Cardiac fibroblast (primary cell): ENCODE measurements at places on chromosomes 1 and 21.

- DNase-seq: peak; percentile 97
Measured at GRCh38 chr1:41109310-41110197, 88.0 kb upstream of the SLFNL1 start.

DNA sequence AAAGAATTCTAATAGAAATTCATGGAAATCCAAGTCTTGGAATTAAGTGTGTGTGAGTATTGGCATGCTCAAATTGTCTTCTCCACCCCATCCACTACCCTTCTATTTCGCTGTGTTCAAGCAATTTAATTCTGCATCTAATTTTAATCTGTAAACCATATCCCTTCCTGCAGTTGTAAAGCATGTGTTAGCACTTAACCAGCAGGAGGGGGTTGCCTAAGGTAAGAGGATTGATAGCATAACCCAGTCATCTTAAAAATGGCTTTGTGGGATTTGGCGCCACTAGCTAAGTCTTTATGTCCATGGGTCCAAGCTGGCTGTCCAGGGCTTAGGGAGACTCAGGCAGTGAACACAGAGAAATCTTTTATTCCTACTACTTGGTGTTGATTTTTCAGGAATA, 210.3 kb downstream of the PTPRC start:
- DNase-seq: no peak

- DNase-seq: no peak
Measured at GRCh38 chr1:76291737-76292136, 217.2 kb downstream of the ST6GALNAC3 start.

DNA sequence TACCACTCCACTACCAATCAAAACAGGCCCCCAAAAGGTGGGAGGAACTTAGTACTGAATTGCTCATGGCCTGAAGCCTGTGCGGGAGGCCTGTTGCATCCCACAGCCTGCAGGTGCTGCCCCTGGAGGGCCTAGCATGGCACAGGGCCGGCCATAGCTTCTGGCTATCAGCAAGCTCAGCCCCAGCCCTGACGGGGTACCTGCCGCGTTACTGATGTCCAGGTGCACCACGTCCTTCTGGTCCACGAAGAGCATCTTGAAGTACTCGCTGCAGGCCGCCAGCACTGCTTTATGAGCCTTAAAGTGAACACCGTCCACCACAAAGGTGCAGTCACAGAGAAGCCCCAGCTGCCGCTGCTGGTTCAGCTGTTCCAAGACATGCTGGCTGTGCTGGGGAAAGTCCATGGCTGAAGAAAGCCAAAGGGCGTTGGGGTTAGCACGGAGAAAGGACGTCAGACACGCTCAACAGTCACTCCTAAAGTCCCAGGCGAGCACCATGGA, 27.8 kb downstream of the ZBTB17 start:
- no peak for DNase-seq

GRCh38 chr1:112470966-112471365, 37.8 kb upstream of the WNT2B start:
- no peak for DNase-seq

DNA sequence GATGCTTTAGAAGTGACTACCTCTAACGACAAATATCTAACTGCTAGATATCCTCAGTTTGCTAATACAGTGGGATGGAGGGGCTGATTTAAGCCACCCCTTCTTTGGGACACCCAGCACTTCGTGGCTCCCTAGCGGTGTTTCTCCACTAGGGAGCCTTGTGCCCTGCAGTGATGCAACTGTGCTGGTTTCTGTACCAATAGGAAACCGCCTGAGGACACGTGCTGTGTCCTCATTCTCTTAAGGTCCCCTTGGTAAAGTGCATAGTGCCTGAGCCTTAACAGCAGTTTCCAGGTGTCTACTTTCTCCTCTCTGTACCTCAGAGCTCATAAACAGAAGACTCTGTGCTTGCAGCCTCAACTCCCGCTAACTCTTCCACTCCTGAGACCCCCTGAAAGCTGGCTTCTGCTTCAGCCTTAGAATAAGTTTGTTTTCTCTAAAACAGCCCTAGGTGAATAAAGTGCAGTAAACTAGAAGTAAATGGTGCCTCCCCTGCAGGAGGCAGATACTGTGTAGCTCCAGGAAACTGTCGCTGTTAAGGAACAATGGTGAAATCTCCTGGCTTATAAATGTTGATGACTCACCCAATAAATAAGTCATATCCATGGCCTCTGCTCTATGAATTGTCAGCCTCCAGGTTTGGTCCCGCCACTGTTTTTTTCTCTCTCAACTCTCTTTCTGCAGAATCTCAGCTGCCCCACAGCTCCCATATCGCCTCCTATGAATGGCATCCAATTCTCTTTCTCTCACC, 130.4 kb downstream of the AK5 start:
- peak; percentile 55 for DNase-seq

DNA sequence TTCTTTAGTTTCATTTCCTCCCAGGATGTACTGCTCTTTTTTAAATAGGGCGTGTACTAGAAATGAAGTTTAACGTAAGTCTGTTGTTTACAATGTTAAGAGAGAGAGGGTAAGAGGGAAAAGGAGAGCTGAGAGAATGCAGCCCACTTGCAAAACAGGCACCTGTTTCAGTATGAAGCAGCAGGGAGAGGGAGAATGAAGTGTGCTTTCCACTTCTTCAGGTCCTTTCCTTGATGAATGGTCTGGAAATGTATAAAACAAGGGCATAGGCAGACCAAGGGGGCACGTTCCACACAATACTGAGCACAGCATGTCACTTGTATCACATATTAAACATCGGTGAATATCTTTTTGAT, 2.0 kb downstream of the KCNA3 start:
- DNase-seq: no peak

- peak; percentile 18 for DNase-seq
Measured at GRCh38 chr1:26009796-26010447, 11.7 kb upstream of the EXTL1 start.
